Muscle of leg (tissue), 16 donors: ENCODE measurements at places on chromosomes 3 and 15. TPM values are rescaled to one million over a fixed set of nuclear protein-coding genes. Genes with fewer than 3 reads are reported as not detected.

The ENTPD3 gene
- 0.44 TPM for total RNA-seq

GRCh38 chr3:69906351-69906966 is 93.1 kb upstream of the SAMMSON start:
- no peak for DNase-seq

DNA sequence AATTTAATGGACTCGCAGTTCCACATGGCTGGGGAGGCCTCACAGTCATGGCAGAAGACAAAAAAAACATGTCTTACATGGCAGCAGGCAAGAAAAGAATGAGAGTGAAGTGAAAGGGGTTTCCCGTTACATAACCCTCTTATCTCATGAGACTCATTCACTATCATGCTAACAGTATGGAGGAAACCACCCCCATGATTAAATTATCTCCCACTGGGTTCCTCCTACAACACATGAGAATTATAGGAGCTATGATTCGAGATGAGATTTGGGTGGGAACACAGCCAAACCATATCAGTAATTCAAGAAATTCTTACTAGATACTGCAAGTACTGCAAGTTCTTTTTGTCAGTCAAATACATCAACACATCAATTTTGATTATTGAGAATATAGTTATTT is 311.4 kb upstream of the SLITRK3 start:
- no peak for DNase-seq

DNA sequence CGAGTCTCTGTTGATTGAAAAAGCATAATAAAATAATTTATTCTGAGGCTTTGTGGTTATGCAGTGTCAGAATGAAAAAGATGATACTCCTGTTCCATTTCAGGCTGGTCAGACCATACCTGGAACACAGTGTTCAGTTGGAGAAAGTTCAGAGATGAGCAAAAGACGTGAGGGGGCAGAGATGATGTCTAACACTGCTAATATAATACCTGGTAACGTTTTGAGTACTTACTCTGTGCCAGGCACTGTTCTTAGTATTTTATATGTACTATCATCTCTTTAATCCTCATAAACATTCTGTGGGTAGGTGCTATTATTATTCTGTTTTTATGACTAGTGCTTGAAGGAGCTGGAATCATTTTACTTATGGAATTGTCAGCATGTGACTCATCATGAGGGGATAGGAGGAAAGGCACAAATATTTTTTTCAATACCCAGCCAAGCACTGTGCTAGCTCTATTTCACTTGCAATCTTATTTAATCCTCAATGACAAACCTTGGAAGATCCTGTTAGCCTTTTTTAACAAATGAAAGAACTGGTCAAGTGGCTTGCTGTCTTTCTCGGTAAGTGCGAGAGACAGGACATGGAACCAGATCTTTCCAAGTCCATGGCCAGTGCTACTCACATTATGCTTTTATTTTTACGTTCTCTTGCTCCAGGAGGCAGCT is 31.8 kb downstream of the IQGAP1 start:
- peak; percentile 81 for DNase-seq

The ZNF860 gene
- 0.62 TPM for total RNA-seq

The PLA1A gene
- total RNA-seq: 0.09 TPM

DNA sequence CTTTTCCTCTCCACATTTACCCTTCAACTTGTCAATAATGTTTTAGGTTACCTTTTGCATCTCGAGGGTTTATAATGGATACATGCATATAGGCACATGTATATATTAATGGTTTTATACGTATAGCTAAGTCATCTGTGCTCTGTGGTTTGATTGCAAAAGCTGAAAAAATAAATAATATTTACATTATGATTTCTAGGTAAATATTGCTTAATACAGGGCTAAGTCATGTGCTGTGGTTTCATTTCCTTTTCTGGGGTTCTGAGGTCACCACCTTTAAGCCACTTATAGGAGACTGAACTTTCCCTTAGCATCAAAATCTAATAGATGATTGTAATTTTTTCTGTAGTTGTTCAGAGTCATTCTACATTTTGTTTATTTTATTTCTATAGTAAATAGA is 33.1 kb downstream of the LPP start:
- no peak for DNase-seq

The ZNF660 gene
- 6.2 TPM for total RNA-seq

- peak; percentile 56 for DNase-seq
Observed at GRCh38 chr15:57510647-57511046, 81.1 kb upstream of the MYZAP start.

DNA sequence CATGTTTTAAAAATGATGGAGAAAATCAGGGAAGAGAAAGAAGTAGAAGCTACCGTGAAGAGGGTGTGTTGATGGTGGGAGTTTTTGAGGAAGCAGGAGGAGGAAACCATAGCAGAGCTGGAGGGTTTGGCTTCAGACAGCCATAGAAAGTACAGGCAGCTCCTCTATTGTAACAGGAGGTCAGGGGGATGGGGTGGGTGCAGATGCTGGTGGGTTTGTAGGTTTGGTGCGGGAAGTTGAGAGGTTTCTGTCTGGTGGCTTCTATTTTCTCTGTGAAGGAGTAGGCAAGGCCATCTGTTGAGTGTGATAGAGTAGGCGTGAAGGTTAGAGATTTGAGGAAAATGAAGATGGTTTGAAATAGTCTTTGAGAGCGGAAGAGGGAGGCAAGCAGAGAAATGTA is 97.7 kb upstream of the TBC1D5 start:
- no peak for DNase-seq

The EAF2 gene
- 9.5 TPM for total RNA-seq

The NISCH gene
- total RNA-seq: 47.2 TPM

The SEC61A1 gene
- 105 TPM for total RNA-seq

DNA sequence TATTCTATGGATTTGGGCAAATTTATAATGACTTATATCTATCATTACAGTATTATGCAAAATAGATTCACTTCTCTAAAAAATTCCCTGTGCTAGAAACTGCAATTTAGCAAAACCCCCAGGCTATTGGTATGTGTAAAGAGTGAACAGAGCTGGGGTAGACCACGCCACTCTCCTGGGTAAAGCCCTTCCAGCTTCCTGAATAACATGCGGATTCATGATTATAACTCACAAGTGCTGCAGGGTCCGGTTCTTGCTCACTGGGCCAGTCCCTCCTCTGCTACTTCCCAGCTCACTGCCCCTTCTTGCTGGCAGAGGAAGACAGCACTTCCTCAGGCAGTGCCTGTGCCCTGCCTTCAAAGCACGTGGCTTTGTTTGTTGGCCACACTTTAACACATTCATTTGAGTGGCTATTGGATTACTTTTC is 4.1 kb downstream of the CD80 start:
- peak; percentile 43 for DNase-seq

- no peak for DNase-seq
Observed at GRCh38 chr3:17137321-17137826, 252.6 kb downstream of the PLCL2 start.

DNA sequence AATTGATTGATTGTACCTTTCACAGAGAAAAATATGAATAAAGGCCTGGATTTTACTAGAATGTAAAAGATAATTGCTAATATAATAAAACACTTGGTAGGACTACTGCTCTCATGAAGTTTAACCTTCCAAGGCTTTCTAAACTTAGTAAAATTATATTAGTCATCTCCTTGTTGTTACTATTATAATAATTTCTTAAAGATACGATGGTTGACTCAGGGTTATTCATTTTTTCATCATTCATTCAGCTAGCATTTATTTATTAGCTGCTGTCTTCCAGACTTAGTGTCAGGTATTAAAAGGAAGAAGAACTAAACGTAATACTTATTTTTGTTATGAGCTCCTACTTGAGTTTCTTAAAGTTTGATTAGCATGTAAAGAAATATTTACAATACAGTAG is 771.6 kb upstream of the NR2F2 start:
- no peak for DNase-seq

- DNase-seq: no peak
Observed at GRCh38 chr3:111676211-111677006, 81.3 kb upstream of the ZBED2 start.

The RTP1 gene
- 0.04 TPM for total RNA-seq
